ENCODE measurements at places on chromosomes 1 and 21.

DNA sequence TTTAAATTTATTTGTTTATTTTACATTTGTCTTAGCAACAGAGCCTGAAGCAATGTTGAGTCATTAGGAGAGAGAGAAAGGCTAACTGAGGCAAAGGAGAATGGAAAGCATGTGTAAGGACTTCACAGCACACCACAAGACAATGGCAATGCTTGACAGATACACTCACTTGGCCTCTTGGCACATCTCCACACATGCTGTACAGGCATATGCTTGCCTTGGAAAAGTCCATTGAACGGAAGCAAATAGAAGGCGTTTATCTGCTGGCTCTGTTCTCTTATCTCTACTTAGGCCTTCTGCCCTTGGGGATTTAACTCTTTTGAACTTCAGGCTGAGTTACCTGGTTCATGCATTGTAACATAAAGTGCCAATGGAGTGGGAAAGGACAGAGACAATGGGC, 262.2 kb upstream of the POU3F1 start:
- peak; percentile 66 for DNase-seq

GRCh38 chr1:94772230-94772641, 47.9 kb upstream of the SLC44A3 start:
- peak; percentile 54 for DNase-seq

DNA sequence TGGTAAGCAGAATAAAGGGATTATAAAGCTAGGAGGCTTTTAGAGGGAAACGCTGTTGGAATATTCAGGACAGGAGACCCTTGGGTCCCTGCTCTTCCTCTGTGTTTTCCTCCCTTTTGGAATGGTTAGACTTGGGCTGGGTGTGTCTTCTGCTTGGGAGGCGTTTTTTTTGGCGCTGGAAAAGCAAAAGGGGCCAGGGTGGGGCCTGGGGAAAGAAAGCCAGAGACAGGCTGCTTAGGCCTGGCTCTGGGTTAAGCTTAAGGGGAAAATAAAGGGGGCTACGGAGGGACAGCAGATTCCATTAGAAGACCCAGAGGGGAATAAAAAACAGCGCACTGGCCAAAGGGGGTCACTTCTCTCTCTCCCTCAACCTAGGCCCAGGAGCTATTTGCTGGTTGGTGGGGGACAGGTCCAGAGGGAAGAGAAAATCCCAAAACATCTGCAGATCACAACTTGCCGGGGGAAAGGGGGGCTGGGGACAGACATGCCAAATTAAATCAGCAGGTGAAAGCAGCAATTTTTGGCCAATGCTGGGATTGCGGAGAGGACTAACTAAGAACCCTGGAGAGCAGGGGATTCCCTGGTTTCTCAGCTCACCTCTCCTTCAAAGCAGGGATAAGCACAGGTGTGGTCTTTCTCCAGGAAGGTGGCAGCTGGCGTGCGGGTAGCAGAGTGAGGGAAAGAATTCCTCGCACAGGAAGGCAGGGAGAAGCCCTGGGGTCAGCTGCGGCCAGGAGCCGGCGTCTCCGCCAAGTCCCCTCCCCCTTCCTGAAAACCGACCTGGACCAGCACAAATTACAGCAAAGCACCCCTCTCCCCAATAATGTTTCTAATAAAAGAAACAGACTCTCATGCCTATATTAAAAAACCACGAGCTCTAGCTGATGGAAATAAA, 82.2 kb upstream of the AK4 start:
- no peak for DNase-seq

DNA sequence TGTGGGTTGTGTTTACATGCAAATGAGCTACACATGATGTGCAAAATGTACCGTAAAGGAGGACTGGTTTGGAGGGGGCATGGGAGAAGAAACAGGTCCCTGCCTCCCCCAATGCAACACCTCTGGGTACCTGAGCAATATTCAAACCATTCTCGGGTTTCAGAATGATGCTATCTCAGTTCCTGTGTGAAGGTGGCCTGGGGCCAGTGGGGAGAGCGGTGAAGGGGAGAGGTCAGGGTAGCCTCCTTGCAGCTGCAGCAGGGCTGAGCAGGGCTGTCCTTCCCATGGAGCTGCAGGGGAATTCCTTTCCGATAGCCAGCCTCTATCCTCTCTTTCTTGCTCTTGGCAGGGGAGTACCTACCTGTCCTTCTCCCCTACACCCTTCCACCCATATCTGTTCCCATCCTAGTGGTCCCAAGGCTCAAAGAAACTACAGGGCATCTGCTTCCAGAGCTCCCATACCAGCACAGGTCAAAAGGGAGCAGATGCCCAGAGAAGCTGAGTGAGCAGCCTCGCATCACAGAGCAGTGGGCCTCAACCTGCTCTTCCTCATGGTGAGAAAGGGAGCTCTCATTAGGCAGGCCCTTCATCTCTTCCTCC, 11.9 kb downstream of the MEF2D start:
- DNase-seq: no peak

GRCh38 chr1:231318568-231318967, 19.1 kb downstream of the EXOC8 start:
- no peak for DNase-seq

Data from astrocyte of the hippocampus (primary cell).